ENCODE measurements at places on chromosomes 11 and 22. TPM values are rescaled to one million over a fixed set of nuclear protein-coding genes. Genes with fewer than 3 reads are reported as not detected.

DNA sequence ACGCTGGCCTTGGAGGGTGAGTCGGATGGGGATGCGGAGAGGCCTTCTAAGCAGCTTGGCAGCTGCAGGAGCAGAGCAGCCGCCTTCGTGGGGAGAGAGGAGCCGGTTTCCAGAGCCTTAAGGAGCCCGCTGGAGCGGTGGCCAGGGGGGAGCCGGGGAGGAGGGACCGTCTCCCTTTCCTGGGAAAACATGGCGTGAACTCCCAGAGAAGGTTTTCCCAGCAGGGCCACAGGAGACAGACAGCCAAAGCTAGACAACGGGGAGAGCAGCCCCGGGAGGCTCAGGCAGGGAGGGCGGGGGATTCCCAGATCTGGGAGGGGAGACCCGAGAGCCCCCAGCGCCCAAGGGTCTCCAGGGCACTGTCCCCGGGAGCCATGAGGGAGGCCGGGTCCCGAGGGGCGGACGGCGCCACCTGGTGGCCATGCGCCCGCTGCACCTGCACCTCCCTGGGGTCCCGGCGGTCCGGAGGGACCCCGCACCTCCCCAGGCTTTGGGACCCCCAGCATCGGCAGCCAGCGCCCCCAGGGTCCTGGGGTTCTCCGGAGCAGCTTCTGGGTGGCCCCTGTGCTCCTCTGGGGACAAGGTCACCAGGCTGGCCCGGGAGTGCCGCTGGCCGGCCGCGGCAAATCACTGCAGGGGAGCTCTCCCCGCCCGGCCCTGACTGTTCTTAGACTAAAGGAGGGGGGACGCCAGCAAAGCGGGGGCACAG, 2.4 kb upstream of the SYT8 start:
- peak; percentile 44 for DNase-seq

DNA sequence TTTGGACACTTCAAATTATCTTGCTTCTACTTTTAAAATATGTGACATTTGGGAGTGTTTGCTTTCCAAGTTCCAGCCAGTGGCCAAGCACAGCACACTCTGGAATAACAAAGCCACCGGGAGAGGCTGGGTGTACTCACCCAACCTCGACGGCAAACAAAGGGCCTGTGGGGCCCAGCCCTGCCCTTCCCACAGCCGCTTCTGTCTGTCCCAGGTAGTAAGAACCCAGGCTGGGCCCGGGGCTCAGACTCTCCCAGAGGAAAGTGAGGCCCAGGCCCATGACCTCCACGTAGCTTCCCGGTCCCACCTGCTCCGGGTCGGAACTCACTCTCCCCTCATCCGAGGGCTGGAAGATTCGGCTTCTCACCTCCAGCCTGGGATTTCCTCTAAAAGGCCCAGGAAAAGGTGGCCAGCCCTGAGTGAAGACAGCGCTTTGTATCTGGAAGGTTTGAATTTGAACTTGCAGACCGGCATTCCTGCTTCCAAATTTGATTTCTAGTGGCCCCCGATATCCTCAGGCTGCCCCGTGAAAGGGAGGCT, 93.5 kb downstream of the CELSR1 start:
- DNase-seq, result no peak

Gene TSPAN18
- 48.3 TPM for total RNA-seq

Gene SNX32
- total RNA-seq, result 0.17 TPM

Gene ANO5
- under 0.01 TPM for total RNA-seq

Gene H19
- total RNA-seq, result 66.4 TPM
